Left hindlimb (tissue), 1 donor: ENCODE measurements at places on chromosomes 6 and 20.
A peak's percentile ranks its signal among the peaks of the same experiment; 100 is the strongest.

DNA sequence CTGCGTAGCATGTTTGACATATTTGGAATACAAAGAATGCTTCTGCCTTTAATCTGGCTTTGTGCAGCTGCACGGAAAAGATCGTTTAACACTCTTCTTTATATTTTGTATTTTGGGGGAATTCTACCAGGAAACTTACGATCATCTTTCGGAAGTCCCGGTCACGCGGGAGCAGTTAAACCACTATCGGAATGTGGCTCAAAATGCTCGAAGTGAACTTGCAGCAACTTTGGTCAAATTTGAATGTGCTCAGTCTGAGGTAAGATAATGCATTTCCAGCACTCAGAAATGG, 42.3 kb downstream of the CCDC170 start:
- peak; percentile 39 for DNase-seq

GRCh38 chr6:105330913-105331312, 72.0 kb downstream of the PREP start:
- no peak for DNase-seq

- no peak for DNase-seq
These were observed 28.3 kb upstream of the KIF3B start for GRCh38 chr20:32249030-32249738.

DNA sequence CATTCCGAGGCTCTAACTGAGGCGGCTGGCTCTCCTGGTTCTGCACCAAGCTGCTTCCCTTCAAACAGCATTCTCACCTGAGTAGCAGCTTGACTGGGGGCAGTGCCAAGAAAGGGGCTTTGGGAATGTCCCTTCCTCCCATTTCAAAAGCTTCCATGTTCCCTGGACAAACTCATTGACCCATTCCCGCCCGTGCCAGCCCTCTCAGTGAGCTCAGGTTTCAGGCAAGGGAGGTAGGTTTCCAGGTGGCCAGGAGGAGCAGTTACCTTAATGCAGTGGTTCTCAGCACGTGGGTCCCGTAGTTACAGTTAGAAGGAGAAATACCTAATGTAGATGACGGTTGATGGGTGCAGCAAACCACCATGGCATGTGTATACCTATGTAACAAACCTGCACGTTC, 135.2 kb downstream of the ELOVL4 start:
- no peak for DNase-seq

- no peak for DNase-seq
These were observed 698.5 kb downstream of the FRK start for GRCh38 chr6:115362234-115362633.
